Foreskin keratinocyte (primary cell): ENCODE measurements at places on chromosomes 4 and X. TPM values are rescaled to one million over a fixed set of nuclear protein-coding genes. Genes with fewer than 3 reads are reported as not detected.

DNA sequence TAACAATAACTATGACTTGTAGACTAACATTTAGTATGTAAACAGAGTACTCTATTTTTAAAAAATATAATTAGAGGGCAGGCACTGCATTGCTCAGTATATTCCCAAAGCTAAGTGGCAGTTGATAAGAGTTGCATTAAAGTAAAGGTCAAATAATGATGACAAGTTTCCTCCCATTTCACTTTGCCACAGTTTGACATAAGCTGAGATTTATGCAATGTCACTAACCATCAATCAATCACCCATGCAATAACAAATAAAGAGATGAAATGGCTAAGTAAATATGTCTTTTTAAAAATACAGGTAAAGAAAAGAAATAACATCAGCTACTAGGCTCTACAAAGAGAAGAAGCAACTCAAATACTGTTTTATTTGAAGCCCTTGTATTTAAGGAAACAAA lies 673.4 kb downstream of the PCDH18 start:
- no peak for DNase-seq

DNA sequence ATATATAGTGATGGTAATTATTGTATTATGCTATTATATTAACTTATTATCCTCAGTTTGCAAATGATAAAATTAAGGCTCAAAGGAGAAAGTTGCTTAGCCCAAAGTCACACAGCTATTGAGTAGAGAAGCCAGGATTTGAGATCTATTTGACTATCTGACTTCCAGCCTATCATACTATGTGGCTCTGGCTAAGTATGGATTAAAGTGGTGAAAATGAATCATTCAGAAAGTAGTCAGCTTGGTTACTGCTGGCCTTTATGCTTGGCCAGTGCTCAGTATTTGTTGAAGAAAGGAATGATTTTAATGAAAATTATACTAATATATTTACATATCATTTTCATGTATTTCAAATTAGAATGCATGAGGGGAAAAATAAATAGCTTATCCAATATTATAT lies 219.8 kb downstream of the SHROOM3 start:
- no peak for DNase-seq

DNA sequence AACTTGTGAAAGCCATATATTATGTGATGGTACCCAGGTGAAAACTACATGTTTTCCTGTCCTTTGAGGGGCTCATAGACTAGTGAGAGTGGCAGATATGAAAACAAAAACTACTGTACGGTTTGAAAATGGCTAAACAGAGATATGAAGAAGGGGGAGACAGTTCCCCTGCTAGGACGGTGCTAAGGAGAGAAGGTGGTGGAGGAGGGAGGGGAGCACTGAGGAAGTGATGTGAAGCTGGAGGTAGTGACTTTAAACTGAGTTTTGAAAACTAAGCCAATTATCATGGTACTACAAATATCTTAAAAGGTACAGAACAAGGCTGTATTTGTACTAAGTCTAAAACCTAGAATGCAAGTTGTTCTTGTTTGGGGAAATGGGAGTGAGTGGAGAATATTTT lies 188.3 kb downstream of the ENOX2 start:
- no peak for DNase-seq

The PPP1R2C gene
- total RNA-seq: not detected in 2 replicates

DNA sequence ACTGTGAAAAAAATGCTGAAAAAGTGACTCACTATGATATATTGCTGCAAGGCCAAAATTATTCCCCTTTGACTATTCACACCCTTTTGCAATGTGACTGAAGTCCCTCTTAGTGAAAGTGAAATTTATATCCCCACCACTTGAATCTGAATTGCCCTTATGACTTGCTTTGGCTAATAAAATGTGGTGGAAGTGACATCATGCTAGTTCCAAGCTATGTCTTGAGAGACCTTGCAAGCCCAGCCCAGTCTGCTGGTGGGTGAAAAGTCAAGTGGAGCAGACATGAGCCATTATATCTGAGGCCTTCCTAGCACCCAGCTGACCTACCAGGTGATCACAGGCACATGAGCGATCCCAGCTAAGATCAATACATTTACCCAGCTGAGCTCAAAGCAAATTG lies 94.7 kb downstream of the LINC00632 start:
- no peak for DNase-seq

The TSR2 gene
- 33.6 and 39.8 TPM in 2 replicates for total RNA-seq

The LIMCH1 gene
- 0.25 and 0.65 TPM in 2 replicates for total RNA-seq

GRCh38 chrX:53715346-53715924 lies 28.9 kb upstream of the HUWE1 start:
- DNase-seq: no peak

DNA sequence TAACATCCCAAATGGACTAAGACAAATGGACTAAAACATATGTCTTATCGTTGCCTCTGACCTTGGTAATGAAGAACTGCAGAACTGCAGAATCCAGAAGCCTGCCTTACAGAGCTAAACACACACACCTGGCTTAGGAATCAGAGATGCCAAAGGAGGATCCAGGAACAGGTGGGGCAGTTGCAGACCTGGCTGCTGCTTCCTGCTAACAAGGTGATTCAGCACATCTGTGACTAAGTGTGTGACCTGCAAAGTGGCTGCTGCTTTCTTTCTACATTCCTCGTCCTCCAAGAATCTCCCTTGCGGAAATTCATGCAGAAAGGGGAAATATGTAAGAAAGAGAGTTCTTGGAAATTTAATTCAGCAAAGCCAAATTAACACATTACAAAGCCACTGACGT lies 96.8 kb upstream of the NLGN4X start:
- DNase-seq: no peak

- DNase-seq: no peak
Observed at GRCh38 chrX:40278340-40279090, 180.8 kb upstream of the BCOR start.

DNA sequence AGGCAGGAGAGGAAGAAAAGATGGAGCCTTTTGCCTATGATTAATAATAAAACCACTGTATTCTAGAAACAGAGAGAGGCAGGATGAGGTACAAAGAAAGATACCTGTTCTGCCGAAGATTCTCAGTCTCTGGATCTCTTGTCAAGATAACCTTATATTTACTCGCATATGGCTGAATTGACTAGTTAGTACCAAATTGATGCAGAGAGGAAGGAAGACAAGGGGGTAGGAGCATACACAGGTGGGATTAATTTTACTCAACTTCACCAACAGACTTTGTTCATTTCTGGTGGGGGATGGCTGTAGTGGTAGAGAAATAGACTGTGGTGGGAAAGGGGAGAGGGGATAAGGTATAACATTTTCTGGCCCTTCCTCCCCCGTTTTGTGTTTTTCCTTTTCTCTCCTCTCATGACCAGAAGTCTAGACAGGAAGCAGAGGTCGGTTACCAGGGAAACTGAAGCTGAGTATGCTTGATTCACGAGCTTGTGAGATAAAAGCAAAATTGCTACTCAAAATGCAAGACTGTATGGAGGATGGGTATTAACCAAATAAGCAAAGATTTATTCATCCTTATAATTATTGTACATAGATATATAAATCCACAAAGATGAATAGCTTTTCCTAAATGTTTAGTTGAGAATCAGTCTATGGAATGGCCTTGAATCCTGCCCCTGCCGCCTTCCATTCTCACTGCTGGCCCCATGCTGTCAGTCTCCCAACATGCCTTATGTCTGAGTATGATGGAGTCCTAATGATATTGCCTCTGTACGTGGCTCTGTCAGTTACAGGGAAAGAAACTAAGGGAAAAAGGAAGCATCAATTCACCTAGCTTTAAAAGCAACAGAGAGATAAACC lies 17.8 kb upstream of the PAGE2B start:
- no peak for DNase-seq

The NDP gene
- total RNA-seq: not detected in 2 replicates

- DNase-seq: no peak
Observed at GRCh38 chr4:146981651-146982050, 36.0 kb upstream of the TTC29 start.

The AKAP14 gene
- total RNA-seq: not detected in 2 replicates

DNA sequence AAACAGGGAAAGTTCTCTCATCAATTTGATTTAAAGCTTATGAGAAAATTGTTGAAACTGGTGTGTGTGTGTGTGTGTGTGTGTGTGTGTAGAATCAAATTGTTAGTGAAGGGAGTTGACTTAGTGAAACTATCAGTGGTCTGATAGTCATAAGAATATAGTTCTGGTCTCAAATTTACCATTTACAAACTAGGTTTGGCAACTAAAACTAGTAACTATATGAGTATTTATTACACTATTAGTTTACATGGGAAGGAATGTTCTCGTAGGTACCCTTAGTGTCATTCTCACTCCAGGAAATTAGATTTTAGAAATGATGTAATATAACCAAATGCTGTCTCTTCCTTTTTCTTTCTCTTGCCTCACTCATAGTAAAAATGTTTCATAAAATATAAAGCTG lies 11.9 kb downstream of the SULT1E1 start:
- no peak for DNase-seq

DNA sequence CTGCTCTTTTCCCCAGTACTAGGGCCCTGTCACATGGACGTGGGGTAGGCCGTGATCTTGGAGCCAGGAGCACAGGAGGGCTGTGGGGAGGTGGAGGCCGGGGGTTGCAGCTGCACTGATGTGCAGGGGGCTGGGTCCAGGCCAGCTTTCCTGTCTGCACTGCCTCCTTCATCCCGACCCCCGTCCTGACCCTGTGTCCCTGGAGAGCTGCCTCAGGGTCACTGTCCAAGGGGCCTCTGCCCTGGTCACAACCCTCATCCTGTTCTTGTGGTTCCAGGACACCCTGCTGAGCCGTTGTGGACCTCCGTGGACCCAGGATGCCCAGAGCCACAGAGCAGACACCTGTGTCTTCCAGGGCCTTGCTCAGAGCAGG lies 91.7 kb upstream of the ADRA2C start:
- DNase-seq: no peak

- no peak for DNase-seq
Observed at GRCh38 chr4:169139021-169139420, 129.0 kb upstream of the CBR4 start.

The TIGD2 gene
- total RNA-seq: 9.7 and 11.0 TPM in 2 replicates
